ENCODE measurements at places on chromosomes 1 and 21. TPM values are rescaled to one million over a fixed set of nuclear protein-coding genes. Genes with fewer than 3 reads are reported as not detected.
A peak's percentile ranks its signal among the peaks of the same experiment; 100 is the strongest.

The OR2L13 gene
- not detected for total RNA-seq

DNA sequence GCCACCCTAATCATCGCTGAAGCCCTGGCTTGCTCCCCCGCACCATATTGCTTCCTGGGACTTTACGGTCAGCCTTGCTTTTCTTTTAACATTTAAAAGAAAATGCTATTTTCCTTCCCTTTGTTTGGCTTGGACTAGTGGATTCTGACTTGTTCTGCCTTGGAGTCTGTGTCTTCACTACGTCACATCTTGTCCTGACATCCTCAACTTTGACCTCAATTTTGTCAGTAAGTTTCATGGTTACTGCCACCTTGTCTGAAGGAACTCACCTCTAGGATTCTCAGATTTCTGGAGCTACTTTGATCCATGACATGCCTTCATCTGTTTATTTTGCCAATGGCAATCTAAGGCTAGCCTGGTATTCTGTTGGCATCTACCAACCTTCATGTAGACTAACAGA is 4.3 kb downstream of the RNASEL start:
- no peak overlapping the region for H3K27ac ChIP-seq
- H3K4me1 ChIP-seq, result no peaks in the 10 kb centered on the region
- no peaks in the 10 kb centered on the region for H3K27me3 ChIP-seq
- peaks cover 16% of the 10 kb centered on the region for H3K36me3 ChIP-seq

The TESK2 gene
- 3.7 TPM for total RNA-seq

DNA sequence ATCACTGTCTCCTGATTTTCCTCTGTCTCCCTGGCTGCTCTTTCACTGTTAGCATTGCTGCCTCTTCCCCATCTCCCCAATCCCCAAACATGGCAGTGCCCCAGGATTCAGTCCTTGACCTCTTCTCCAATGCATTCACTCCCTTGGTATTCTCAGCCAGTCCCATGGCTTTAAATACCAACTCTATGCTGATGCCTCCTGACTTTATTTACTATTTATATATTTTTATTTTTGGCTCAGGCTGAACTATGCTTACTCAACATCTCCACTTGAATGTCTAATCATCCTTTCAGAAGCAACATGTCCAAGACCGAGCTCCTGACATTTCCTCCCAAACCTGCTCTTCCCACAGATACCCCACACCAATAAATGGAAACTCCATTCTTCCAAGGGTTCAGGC is 26.3 kb downstream of the NMNAT2 start:
- no peaks in the 10 kb centered on the region for H3K27me3 ChIP-seq
- no peak overlapping the region for H3K27ac ChIP-seq
- H3K4me3 ChIP-seq, result no peak overlapping the region
- DNase-seq, result no peak
- no peaks in the 10 kb centered on the region for H3K36me3 ChIP-seq
- H3K4me1 ChIP-seq, result peaks cover 12% of the 10 kb centered on the region

- no peak overlapping the region for H3K27ac ChIP-seq
- H3K4me1 ChIP-seq, result no peaks in the 10 kb centered on the region
- no peaks in the 10 kb centered on the region for H3K27me3 ChIP-seq
- peak; percentile 27 for DNase-seq
- no peak overlapping the region for H3K4me3 ChIP-seq
- H3K36me3 ChIP-seq, result peaks cover 27% of the 10 kb centered on the region
Observed at GRCh38 chr1:52416811-52417210, 12.4 kb downstream of the PRPF38A start.

The LGR6 gene
- 4.1 TPM for total RNA-seq

GRCh38 chr1:51535006-51535592 is 16.0 kb upstream of the EPS15 start:
- peak; percentile 77 for DNase-seq
- H3K36me3 ChIP-seq, result no peaks in the 10 kb centered on the region
- no peak overlapping the region for H3K4me3 ChIP-seq

DNA sequence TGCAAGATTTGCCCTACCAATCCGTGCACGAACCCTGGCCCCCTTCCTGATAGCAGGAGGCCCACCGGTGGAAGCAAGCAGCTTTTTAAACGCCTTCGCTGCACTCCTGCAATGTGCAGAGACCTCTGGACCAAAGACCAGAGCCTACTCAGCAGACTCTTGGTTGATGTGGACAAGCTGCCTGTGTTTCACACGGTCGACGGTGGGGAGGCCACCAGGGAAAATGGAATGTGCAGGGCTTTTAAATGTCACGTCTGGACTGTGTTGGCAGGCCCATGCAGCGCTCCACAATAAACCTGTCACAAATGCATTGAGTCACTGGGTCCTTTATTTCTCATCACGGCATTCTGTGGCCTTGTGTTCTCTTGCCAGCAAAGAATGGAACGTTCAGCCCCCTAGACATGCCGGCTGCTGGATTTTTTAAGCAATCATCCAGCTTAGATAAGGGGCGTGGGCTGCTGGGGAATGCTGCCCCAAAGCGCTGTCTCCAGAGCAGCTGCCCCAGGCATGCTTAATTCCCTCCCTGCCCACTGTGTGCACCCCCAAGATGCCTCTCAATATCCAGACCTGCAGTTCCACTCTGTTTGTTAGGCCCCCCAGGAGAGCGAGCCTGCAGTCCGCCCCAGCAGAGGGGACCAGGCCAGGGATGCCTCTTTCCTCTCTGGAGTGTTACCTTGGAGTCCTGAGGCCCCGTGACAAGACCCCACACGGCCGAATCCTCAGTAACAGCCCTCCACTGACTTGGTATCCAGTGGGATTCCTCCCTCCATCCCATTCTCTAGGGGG is 71.3 kb downstream of the ATP5PO start:
- H3K27ac ChIP-seq, result no peak overlapping the region
- no peak overlapping the region for H3K4me3 ChIP-seq
- H3K4me1 ChIP-seq, result peaks cover 5% of the 10 kb centered on the region
- no peaks in the 10 kb centered on the region for H3K36me3 ChIP-seq

GRCh38 chr1:34690269-34690668 is 64.6 kb upstream of the GJB5 start:
- H3K27ac ChIP-seq, result no peak overlapping the region
- H3K4me3 ChIP-seq, result no peak overlapping the region
- DNase-seq, result no peak
- H3K36me3 ChIP-seq, result no peaks in the 10 kb centered on the region
- H3K4me1 ChIP-seq, result no peaks in the 10 kb centered on the region

The PLPPR4 gene
- 31.2 TPM for total RNA-seq

DNA sequence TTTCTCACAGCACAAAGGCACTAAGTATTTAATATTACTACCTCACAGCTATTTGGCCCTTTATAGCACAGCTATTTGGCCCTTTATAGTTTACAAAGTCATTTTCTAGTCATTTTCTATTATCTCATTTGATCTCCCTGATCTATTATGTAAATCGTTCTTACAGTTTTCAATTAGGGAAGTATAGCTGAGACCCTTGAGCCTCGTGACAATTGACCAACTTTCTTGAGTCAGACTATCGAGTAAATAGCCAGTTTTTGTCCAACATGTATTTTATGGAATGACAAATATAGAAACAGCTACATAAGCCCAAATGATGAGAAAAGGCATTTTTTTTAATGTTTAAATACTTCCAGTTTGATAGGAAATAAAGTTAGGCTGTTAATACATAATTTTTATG is 7.0 kb upstream of the ANGPTL1 start:
- H3K4me1 ChIP-seq, result no peaks in the 10 kb centered on the region
- no peak overlapping the region for H3K4me3 ChIP-seq
- H3K27ac ChIP-seq, result no peak overlapping the region

The KRTAP19-1 gene
- not detected for total RNA-seq

GRCh38 chr1:9344426-9345200 is 51.9 kb downstream of the SPSB1 start:
- no peak overlapping the region for H3K4me3 ChIP-seq
- peaks cover 15% of the 10 kb centered on the region for H3K4me1 ChIP-seq
- no peak overlapping the region for H3K27ac ChIP-seq

DNA sequence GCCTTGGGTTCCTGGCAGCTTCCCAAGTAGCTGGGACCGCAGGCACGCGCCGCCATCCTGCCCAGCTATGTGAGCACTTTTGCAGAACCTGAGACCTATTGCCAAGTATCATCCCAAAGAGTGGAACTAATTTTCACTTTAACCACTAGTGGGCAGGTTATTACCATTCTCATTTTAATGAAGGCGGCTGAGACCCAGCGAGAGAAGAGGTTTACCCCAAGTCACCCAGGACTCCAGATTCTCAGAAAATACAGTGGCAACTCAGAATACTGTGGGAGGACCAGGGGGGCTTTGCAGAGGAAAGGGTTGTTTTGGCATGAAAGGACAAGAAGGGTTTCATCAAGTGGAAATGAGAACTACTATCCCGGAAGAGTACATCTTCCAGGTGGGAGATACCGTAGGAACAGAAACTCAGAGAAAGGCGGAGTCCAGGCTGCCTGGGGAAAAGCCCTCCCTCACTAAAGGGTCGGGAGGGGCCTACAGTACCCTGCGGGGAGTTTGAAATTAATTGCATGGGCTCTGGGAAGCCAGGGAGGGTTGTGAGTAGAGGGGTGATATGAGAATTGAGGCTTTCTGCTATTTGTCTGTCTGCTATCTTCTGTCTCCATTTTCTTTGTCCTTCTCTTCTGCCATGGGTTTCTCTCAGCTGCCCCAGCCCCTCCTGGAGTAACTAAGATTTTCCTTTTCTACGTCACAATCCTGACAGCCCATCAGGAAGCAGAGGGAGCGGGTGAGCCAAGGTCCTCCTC is 7.2 kb upstream of the SEMA4A start:
- no peak overlapping the region for H3K4me3 ChIP-seq
- H3K27me3 ChIP-seq, result peaks cover 16% of the 10 kb centered on the region
- no peaks in the 10 kb centered on the region for H3K36me3 ChIP-seq
- peak; percentile 88 for DNase-seq

- no peaks in the 10 kb centered on the region for H3K4me1 ChIP-seq
- H3K27ac ChIP-seq, result no peak overlapping the region
- no peaks in the 10 kb centered on the region for H3K27me3 ChIP-seq
- no peak overlapping the region for H3K4me3 ChIP-seq
- H3K36me3 ChIP-seq, result no peaks in the 10 kb centered on the region
Observed at GRCh38 chr21:15667819-15668218, 62.0 kb upstream of the USP25 start.

GRCh38 chr1:62922006-62922405 is 138.1 kb downstream of the ATG4C start:
- no peaks in the 10 kb centered on the region for H3K27me3 ChIP-seq
- H3K4me1 ChIP-seq, result no peaks in the 10 kb centered on the region
- no peak overlapping the region for H3K27ac ChIP-seq
- H3K36me3 ChIP-seq, result no peaks in the 10 kb centered on the region
- no peak overlapping the region for H3K4me3 ChIP-seq

GRCh38 chr1:163440090-163440489 is 118.3 kb downstream of the NUF2 start:
- no peak for DNase-seq
- peaks cover 5% of the 10 kb centered on the region for H3K4me1 ChIP-seq
- H3K27ac ChIP-seq, result no peak overlapping the region
- peaks cover 6% of the 10 kb centered on the region for H3K27me3 ChIP-seq

The OR6K6 gene
- total RNA-seq, result not detected

DNA sequence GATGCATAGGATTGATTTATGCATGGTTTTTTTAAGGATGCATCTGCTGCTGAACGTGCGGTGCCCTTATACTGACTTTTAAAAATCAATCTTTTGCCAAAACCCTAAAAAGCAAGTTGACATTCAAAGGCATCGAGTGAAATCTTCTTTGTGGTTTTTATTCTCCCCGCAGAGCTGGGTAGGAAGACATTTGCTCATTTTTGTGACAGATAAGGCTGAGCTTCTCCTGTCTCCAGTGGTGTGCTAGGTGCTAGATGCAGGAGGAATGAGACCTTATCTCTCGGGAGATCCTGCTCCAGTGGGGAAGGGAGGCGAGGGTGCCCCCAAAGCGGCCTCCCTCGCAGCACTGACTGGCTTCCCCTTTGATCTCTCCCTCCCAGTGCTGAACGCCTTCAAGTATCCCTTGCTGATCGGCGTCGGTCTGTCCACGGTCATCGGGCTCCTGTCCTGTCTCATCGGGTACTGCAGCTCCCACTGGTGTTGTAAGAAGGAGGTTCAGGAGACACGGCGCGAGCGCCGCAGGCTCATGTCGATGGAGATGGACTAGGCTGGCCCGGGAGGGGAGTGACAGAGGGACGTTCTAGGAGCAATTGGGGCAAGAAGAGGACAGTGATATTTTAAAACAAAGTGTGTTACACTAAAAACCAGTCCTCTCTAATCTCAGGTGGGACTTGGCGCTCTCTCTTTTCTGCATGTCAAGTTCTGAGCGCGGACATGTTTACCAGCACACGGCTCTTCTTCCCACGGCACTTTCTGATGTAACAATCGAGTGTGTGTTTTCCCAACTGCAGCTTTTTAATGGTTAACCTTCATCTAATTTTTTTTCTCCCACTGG is 14.9 kb upstream of the CD101 start:
- H3K4me3 ChIP-seq, result no peak overlapping the region
- H3K4me1 ChIP-seq, result no peaks in the 10 kb centered on the region
- H3K27ac ChIP-seq, result no peak overlapping the region
- peaks cover 10% of the 10 kb centered on the region for H3K36me3 ChIP-seq
- DNase-seq, result no peak
- no peaks in the 10 kb centered on the region for H3K27me3 ChIP-seq

The APOBEC4 gene
- 3.3 TPM for total RNA-seq

Measured in lung (tissue), 17 donors.